Hepatocyte (in vitro differentiated cells): ENCODE measurements at places on chromosomes 13 and 19.

- H3K4me3 ChIP-seq = no peak overlapping the region
- DNase-seq = no peak
- no peak overlapping the region for H3K27ac ChIP-seq
- H3K27me3 ChIP-seq = no peaks in the 10 kb centered on the region
- H3K4me1 ChIP-seq = peaks cover 20% of the 10 kb centered on the region
Measured at GRCh38 chr19:7907122-7907521, 3.4 kb downstream of the MAP2K7 start.

GRCh38 chr19:31538879-31539278, 189.6 kb upstream of the TSHZ3 start:
- no peak overlapping the region for H3K4me3 ChIP-seq
- H3K36me3 ChIP-seq = no peaks in the 10 kb centered on the region

DNA sequence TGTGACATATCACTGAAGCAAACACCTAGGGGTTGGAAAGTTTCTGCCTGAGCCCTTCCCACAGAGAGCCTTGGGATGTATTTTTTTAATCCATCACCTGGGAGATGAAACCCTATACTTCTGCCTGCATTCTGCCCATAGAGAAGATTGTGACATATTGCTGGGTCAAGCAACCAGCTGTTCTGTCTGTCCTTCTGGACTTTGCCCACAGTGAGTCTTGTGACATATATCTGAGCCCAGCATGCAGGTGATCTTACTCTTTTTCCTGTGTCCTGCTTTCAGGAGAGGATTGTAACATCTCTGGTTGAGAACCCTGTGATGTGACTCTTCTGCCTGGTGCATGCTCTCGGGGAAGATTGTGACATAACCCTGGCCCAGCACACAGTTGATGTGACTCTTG, 24.9 kb upstream of the ZNF681 start:
- H3K4me1 ChIP-seq = no peaks in the 10 kb centered on the region
- no peak overlapping the region for H3K4me3 ChIP-seq
- no peaks in the 10 kb centered on the region for H3K27me3 ChIP-seq
- H3K27ac ChIP-seq = peak overlapping the region; percentile 87

- no peaks in the 10 kb centered on the region for H3K4me1 ChIP-seq
- no peak overlapping the region for H3K4me3 ChIP-seq
- DNase-seq = no peak
- no peak overlapping the region for H3K27ac ChIP-seq
- no peaks in the 10 kb centered on the region for H3K27me3 ChIP-seq
Measured at GRCh38 chr19:23787106-23787505, 28.4 kb upstream of the ZNF681 start.

DNA sequence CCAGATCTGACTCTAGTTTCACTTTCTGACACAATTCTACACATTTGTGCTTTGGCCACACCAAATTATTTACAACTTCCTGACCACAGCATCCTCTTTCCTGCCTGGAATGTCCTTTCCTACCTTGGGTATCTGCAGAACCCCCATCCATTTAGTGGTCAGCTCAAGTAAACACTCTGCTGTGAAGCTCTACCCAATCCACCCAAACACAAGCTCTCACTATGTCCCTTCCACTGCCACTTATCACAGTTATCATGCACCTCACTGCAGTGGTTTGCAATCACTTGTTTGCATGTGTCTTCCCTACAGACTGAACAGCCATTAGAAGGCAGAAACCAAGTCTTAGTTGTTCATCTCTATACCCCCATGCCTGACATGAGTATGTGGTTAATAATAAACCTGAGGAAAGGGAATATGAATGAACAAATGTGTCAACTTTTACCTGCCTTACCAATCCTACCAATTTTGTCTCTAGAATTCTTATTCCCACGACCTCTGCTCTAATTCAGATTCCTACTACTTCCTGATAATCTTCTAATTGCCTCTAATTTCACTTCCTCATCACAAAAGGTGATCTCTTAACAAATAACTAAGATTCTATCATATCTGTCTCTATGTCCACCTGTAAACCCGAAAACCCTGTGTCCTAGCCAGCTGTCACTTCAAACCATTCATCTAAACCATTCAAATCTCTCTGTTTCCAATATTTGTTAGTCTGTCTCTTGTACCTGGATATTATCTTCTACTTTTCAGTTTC, 25.1 kb downstream of the LNX2 start:
- H3K27me3 ChIP-seq = no peaks in the 10 kb centered on the region
- DNase-seq = no peak
- H3K27ac ChIP-seq = no peak overlapping the region
- peaks cover 15% of the 10 kb centered on the region for H3K4me1 ChIP-seq
- no peaks in the 10 kb centered on the region for H3K36me3 ChIP-seq
- no peak overlapping the region for H3K4me3 ChIP-seq

DNA sequence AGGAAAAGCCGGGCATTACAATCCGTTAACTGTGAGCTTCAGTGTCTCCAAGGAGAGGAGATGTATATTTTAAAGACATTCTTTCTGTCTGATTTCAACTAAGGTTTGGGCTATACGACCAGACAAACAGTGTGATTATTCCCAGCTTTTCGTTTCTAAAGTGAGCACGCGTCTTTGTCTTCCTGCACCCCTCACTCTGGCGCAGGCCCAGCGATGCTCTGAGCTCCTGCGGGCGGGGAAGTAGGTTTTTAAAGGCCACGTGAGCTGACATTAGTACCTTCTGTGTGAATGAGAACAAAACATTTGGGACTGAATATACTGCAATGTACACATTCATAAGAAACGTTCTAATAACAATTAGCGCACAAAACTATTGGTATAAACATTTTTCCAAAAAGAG, 15.3 kb upstream of the RANBP3 start:
- no peaks in the 10 kb centered on the region for H3K27me3 ChIP-seq
- peaks cover 17% of the 10 kb centered on the region for H3K4me1 ChIP-seq
- H3K4me3 ChIP-seq = no peak overlapping the region
- DNase-seq = no peak

- no peaks in the 10 kb centered on the region for H3K36me3 ChIP-seq
- no peak overlapping the region for H3K4me3 ChIP-seq
- H3K4me1 ChIP-seq = no peaks in the 10 kb centered on the region
- no peaks in the 10 kb centered on the region for H3K27me3 ChIP-seq
Measured at GRCh38 chr13:25352230-25352629, 19.5 kb upstream of the ATP8A2 start.

DNA sequence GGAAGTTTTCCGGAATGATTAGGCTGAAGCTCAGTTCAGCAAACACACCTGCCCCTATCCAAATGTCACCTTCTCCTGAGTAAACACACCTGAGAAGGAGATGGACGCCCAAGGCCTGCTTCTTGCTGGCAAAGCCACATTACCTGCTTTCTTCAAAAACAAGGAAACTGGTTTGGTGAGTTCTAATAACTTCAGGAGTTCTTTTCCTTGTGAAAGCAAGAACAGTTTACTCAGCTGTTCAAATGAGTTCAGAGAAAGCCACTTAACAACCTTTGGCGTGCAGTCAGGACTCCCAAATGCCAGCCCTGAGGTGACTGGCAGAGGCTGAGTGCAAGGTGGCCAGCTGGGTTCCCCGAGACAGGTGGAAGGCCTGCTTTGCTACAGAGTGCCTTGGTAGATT, 160.5 kb downstream of the STK24 start:
- H3K4me3 ChIP-seq = no peak overlapping the region
- H3K27me3 ChIP-seq = no peaks in the 10 kb centered on the region
- H3K36me3 ChIP-seq = no peaks in the 10 kb centered on the region
- H3K27ac ChIP-seq = peak overlapping the region; percentile 56

GRCh38 chr19:7674010-7675005, 2.6 kb upstream of the MCEMP1 start:
- peak; percentile 68 for DNase-seq
- H3K4me1 ChIP-seq = no peaks in the 10 kb centered on the region
- no peak overlapping the region for H3K4me3 ChIP-seq
- H3K36me3 ChIP-seq = no peaks in the 10 kb centered on the region
- H3K27ac ChIP-seq = no peak overlapping the region

- no peak overlapping the region for H3K4me3 ChIP-seq
- H3K27ac ChIP-seq = no peak overlapping the region
- H3K36me3 ChIP-seq = no peaks in the 10 kb centered on the region
- DNase-seq = no peak
- H3K4me1 ChIP-seq = no peaks in the 10 kb centered on the region
Measured at GRCh38 chr13:65154661-65155447, 2075.3 kb downstream of the PCDH9 start.

- no peak overlapping the region for H3K4me3 ChIP-seq
- H3K27ac ChIP-seq = no peak overlapping the region
- H3K27me3 ChIP-seq = no peaks in the 10 kb centered on the region
- no peaks in the 10 kb centered on the region for H3K36me3 ChIP-seq
- peaks cover 5% of the 10 kb centered on the region for H3K4me1 ChIP-seq
- no peak for DNase-seq
Measured at GRCh38 chr19:17353386-17353785, 16.0 kb downstream of the GTPBP3 start.

DNA sequence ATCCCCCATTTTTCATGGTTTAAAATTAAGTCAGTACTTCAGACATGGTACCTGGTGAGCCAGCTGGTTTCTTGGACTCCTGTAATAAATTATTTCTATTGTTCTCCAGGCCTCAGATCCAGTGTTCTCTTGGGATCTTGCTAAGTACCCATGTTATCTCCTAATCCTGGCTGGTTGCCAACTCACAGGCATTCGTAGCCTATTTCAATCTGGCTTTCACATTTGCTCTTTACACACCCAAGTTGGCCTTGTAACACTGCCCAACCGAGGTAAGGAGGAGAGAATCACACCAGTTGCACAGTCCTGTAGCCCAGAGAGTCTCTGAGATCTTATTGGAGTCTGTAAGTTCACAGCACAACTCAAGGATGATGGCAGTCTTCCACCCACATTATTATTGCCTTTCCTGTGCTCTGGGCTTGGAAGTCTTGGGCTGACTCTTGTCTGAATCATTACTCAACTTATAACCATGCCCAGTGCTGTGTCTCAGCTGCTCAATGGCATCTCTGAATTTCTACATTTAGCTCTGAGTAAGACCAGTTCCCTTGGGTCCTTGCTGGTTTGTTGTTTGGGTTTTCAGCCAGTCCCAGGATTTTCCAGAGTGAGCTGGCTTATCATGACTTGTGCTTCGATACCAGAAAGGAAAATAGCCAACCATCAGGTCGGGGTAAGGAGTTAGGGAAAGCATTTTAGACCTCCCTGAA, 76.6 kb upstream of the KLF12 start:
- DNase-seq = peak; percentile 21
- H3K27ac ChIP-seq = no peak overlapping the region
- H3K4me3 ChIP-seq = no peak overlapping the region
- H3K27me3 ChIP-seq = no peaks in the 10 kb centered on the region
- H3K36me3 ChIP-seq = no peaks in the 10 kb centered on the region

DNA sequence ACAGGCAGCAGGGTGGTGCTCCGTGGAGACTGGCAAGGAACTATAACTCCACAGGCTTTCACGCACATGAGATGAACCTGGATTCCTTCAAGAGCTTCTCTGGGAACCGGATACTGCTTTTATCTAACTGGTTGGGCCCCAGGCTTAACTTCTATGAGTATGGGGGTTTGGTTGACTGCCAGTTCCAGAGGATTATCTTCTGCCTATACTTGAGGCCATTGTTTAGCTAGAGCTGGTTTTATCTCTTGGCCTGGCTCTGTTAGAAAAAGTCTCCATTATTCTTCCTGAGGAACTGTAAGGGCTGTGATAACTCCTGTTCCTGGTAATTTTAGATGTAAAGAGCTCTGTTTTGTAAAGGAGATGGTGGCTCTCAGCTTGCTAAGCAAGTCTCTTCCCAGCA, 40.9 kb downstream of the ZNF846 start:
- H3K4me3 ChIP-seq = no peak overlapping the region
- no peaks in the 10 kb centered on the region for H3K4me1 ChIP-seq
- H3K27me3 ChIP-seq = no peaks in the 10 kb centered on the region
- no peaks in the 10 kb centered on the region for H3K36me3 ChIP-seq
- DNase-seq = no peak

GRCh38 chr13:105436943-105437342, 1098.5 kb downstream of the EFNB2 start:
- no peak for DNase-seq
- H3K27me3 ChIP-seq = no peaks in the 10 kb centered on the region
- H3K4me3 ChIP-seq = no peak overlapping the region
- H3K27ac ChIP-seq = no peak overlapping the region

GRCh38 chr19:15897026-15897737, 692 bp downstream of the CYP4F2 start:
- no peaks in the 10 kb centered on the region for H3K27me3 ChIP-seq
- no peak for DNase-seq
- no peak overlapping the region for H3K4me3 ChIP-seq
- H3K36me3 ChIP-seq = no peaks in the 10 kb centered on the region
- no peak overlapping the region for H3K27ac ChIP-seq

- no peak overlapping the region for H3K4me3 ChIP-seq
- H3K27me3 ChIP-seq = no peaks in the 10 kb centered on the region
- no peak overlapping the region for H3K27ac ChIP-seq
- H3K4me1 ChIP-seq = no peaks in the 10 kb centered on the region
- H3K36me3 ChIP-seq = no peaks in the 10 kb centered on the region
Measured at GRCh38 chr19:34556488-34556887, 74.9 kb downstream of the WTIP start.

DNA sequence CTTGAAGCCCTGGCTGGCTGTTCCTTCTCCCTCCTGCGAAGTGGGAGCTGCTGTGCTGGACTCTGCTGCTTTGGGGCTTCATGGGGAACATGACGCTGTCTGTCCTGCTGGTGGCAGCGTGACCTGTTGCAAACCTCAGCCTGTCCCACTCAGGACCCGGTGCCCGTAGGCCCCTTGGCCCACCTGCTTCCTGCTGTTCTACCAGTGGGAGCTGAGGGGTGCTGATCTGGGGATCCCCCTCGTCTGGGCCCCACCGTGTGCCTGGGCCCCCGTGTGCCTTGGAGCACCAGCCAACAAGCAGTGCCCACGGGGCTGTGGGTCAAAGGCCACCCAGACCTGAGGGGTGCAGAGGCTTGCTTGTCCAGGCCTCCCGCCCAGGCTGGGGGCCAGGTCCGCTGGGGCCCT, 5.3 kb downstream of the SPPL2B start:
- DNase-seq = no peak
- H3K36me3 ChIP-seq = no peaks in the 10 kb centered on the region
- no peak overlapping the region for H3K4me3 ChIP-seq
- peak overlapping the region; percentile 90 for H3K27ac ChIP-seq
- H3K27me3 ChIP-seq = no peaks in the 10 kb centered on the region

DNA sequence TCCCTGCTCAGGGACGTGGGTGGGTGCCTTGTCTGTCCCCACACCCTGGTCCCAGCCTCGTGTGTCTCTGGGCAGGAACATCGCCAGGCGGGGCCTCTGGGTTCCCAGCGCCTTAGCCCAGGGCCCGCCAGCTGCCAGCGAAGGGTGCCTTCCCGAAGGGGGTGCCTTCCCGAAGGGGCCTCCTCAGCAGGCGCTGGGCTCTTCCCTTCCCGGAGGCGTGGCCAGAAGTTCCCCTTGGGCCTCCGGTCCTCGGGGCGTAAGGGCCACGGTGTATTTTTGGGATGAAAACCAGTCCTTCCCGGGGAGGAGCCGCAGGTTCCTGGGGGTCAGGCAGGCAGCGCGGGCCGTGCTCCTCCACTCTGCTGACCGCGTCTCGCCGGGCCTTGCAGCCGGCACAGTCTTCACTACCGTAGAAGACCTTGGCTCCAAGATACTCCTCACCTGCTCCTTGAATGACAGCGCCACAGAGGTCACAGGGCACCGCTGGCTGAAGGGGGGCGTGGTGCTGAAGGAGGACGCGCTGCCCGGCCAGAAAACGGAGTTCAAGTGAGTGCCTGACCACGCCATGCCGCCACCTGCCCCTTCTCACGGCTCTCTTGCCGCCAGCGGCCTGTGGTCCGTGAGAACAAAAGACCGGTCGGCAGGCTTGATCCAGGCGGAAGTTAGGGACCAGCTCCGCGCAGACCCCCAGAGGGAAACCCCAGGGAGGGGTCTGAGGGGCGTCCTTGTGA, 6.9 kb downstream of the BSG start:
- no peaks in the 10 kb centered on the region for H3K36me3 ChIP-seq
- no peak for DNase-seq
- peaks cover 22% of the 10 kb centered on the region for H3K4me1 ChIP-seq
- no peak overlapping the region for H3K4me3 ChIP-seq
- no peak overlapping the region for H3K27ac ChIP-seq
- no peaks in the 10 kb centered on the region for H3K27me3 ChIP-seq
